ENCODE measurements at places on chromosomes 11 and 22. TPM values are rescaled to one million over a fixed set of nuclear protein-coding genes. Genes with fewer than 3 reads are reported as not detected.

Gene OR51A2
- total RNA-seq, result not detected

DNA sequence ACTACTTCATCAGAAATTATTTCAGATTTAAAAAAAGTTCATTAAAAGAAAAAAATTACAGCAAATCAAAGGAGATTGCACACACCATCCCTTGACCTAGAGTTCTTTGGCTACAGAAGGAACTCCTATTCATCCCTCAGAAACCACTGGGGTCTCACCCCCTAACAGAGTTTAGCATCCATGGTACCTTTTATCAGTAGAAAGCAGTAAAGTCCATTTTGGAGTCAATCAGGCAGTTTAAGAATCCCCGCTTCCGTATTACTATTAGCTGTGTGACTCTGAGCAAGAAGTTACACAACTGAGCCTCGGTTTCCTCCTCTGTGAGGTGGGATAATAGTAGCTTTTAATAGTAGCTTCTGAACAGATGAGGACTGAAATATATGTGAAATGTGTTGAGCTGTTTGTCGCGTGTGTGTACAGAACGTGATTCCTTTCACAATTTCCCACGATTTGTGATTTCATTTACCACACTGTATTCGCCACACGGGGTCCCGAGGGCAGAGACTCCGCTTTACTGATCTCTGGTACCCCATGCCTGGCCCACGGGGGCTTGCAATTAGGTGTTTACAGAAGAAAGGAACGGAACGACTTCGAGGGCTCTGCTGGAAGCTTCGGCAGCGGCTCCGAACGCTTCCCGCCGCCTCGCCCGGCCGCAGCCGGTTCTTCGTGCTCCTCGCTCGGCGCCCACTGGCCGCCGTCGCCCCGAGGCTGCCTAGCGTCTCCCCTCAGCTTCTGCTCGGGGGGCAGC lies 72.5 kb upstream of the ZBED5 start:
- DNase-seq, result no peak
- peak overlapping the region; percentile 88 for H3K27ac ChIP-seq

Gene DGCR6
- 21.2 TPM for total RNA-seq

Gene TPBGL
- total RNA-seq, result 0.11 TPM

DNA sequence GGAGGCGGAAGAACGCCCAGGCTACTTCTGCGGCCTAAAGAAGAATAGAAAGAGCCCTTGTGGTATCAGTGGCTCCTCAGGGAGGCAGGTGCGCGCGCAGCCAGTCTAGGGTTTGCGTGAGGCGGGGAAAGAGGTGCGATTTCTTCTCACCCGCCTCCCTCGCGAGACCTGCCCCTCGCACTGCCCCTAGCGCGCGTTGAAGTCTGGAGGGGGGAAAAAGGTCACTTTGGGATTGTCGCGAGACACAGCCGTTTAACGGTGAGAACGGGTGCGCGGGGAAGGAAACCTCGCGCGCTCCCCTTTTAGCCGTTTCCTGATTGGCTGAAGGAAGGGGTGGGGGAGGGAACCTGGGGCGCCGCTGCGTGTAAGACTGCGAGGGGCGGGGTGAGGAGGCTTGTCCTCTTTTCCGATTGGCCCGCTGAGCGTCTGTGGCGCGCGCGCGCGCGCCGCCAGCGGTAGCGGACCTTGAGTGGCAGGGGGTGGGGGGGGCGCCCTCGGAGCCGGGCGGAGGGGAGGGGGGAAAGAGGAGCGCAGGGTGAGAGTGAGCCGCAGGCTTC lies at the start of gene ZFP91:
Gene ZFP91 (plus strand): TSS at position 429 of the 557 bp plus-strand sequence. CDS start 219 bp downstream, outside the sequence.
- peaks cover 70% of the 10 kb centered on the region for H3K4me1 ChIP-seq
- no peaks in the 10 kb centered on the region for H3K36me3 ChIP-seq
- H3K4me3 ChIP-seq, result peak within 1 kb of the TSS; percentile 92
- H3K27ac ChIP-seq, result peak within 1 kb of the TSS; percentile 100

Gene OTOG
- not detected for total RNA-seq

Gene PARVA
- total RNA-seq, result 8.3 TPM
